ENCODE measurements at places on chromosomes 7 and 10.
A peak's percentile ranks its signal among the peaks of the same experiment; 100 is the strongest.

- no peak for DNase-seq
Observed at GRCh38 chr7:148304456-148304855, 286.1 kb upstream of the C7orf33 start.

GRCh38 chr10:81108516-81109199 is 571.0 kb downstream of the SH2D4B start:
- DNase-seq, result no peak

DNA sequence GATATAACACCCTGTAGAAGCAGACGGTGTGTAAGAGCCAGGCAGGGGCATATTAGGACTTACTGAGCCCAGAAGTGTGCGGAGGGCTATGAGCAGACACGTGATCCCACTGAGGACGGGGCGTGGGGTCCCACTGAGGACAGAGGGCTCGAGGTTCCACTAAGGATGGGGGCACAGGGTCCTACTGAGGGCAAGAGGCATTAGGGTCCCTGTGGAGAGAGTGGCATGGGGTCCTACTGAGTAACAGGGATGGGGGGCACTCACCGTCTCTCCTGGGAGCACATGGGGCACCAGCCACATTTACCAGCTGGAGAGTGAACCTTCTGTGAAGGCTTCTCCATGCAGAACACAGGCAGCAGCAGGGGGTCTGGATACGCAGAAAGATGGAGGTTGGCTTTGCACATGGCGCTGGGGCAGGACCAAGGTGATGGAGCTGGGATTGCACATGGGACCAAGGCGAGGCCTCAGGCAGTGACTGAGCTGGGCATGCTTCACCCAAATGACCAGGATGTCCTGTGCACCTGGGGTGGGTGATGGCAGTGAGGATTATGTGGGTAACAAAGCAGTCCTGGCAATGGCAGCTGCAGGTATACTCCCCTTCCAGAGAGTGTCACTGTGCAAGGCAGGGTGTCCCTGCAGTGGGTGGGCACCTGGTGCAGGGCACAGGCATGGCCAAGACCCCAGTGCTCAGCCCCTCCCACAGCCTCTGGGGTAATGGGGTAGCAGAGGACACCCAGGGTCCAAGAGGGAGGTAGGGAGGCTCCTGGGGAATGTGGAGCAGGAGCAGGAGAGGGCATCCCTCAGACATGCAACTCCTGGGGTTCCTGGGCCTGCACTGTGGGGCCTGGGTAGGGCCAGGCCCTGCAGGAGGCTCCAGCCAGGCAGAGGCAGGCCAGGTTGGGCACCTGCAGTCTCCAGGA is 278.1 kb downstream of the TCERG1L start:
- no peak for DNase-seq

GRCh38 chr10:75525646-75526045 is 94.2 kb downstream of the LRMDA start:
- no peak for DNase-seq

DNA sequence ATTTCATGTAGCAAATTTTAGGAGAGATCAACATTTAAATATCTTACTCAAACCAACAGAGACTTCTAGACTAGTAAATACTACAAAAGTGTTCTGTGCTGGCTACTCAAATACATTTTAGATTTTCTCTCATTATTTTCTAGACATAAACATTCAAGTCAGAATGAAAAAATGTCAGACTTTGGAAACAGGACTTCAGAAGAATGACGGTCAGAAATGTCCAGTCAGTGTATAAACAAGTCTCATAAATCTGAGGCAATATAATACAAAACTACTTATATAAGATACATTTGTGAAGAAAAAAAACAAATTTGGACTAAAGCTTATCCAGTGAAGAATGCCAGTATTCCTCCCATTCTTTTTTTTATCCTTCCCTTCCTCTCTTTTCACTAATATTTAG is 25.9 kb downstream of the RNLS start:
- no peak for DNase-seq

DNA sequence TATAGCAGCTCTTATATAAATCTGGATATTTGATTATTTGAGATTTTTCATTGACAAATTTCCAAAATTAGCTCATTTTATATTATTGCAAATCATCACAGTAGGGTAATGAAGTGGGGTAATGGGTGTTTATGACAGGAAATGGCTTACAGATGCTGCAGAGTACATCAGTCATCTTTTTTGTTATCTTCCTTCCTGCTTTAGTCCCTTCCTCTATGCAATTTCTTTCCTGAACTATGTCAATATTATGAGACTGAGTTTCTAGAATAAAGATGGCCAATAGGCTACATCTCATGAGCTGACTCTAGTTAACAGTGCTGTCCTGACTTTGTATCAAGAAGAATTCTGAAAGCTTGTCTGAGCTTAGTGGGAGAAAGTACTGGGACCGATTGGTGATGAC is 244.5 kb downstream of the XPNPEP1 start:
- no peak for DNase-seq

DNA sequence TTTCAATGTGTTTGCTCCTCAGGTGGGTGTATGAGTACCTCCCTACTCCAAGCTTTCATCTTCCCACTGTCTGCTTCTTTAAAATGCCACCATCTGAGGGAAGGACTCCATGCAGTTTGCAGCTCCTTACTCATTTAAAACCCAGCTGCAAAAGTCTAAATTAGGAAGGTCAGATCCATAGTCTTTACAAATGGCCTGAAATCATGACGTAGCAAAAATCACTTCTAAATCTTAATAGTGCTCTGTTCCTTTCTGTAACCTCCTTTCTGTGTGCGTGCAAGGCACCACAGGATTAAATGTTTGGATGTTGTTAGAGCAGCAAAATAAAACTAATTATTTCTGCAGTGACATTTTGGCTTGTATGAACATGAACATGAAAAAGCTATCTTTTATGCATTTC is 366.9 kb upstream of the IGFBP3 start:
- DNase-seq, result no peak

- no peak for DNase-seq
Observed at GRCh38 chr7:100827330-100828226, at the start of gene EPHB4. Gene EPHB4 (minus strand): TSS chr7:100827523. CDS start chr7:100827030, 493 bp downstream.

GRCh38 chr7:40795607-40796006 is 660.8 kb downstream of the SUGCT start:
- no peak for DNase-seq

- DNase-seq, result no peak
Observed at GRCh38 chr7:67463983-67464382, 467.4 kb downstream of the TYW1 start.

DNA sequence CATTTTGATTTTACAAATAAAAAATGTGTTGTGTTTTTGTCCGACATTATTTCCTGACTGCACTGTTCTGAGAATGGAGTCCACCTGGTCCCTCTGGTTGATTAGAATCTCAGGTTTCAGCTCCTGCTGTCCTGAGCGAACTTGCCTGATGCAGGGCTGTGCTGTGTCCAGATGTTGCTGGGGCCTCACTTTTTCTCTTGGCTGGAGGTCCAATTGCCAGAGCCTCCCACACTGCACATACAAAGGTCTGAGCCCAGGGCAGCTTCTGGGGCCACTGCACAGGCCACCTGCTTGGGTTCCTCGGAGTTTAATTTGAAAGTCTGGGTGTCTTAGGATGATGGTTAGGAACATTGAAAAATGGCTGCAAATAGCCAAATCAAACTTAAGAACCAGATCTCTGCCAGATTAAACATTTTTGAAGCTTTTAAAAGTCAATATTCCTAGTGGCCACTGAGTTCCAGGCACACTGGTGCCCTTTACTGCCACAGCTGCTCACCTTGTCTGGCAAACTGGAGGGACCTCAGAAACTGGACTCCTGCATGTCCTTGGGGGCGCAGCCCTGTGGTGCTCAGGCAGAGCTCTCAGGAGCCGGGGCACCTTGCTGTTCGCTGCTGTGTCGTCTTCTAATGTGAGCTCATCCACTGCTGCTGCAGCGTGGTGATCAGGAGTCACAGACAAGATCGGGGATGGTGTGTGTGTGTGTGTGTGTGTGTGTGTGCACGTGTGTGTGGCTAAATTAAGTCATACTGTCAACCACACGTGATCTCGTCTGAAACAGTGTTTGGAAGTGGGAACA is 75.0 kb downstream of the WDR37 start:
- no peak for DNase-seq

DNA sequence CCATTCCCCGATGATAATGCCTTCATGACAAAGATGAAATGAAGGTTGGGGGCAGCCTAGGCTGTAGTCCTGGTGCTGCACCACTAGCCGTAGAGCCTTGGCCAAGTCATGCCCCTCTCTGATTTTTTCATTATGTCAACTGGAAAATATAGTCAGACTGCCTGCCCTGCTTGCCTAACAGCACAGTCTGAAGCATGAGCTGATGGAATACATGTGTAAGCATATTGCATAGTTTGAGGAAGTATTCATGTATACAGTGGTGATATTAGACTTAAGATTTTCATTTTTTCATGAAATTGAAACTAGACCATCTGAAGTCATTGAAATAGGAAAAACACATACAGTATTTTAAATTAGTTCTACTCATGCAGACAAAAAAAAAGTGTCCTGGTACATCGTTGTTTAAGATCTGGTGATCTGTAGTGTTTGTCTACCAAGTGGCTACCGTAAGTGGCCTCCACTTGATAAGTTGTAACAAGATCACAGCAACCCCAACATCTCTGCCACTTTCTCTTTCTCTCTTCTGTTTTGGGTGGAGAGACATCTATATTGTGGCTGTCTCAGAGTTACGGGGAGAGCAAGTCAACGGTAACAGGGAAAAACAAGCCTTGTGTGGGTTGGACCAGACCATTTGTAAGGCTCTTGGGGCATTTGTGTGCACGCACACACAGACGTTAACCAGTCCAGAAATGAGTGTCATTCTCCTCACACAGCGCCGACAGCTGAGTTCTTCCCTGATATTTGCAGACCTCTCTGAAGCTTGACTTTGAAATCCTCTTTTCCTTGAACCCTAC is 716.6 kb upstream of the GALNT17 start:
- no peak for DNase-seq

- DNase-seq, result no peak
Observed at GRCh38 chr10:78283069-78283682, 249.5 kb downstream of the RPS24 start.

GRCh38 chr7:27095897-27096767 is at the start of gene HOXA1:
Gene HOXA1 (minus strand): TSS chr7:27096000. CDS start chr7:27095912, 88 bp downstream.
- peak; percentile 47 for DNase-seq

- DNase-seq, result no peak
Observed at GRCh38 chr10:12376211-12376610, 26.9 kb downstream of the CAMK1D start.

DNA sequence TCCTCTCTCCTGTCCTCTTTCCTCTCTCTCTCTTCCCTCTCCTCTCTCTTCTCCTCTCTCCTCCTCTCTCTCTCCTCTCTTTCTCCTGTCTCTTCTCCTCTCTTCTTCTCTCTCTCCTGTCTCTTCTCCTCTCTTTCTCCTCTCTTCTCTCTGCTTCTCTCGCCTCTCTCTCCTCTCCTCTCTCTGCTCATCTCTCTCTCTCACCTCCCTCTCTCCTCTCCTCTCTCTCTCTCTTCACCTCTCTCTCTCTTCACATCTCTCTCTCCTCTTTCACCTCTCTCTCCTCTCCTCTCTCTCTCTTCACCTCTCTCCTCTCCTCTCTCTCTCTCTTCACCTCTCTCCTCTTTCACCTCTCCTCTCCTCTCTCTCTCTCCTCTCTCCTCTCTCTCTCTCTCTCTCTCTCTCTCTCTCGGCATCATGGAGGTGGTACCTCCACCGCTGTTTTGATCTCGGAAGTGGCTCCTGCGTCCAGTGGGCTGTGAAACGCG is 30.1 kb downstream of the CFAP46 start:
- no peak for DNase-seq

GRCh38 chr10:1022413-1022812 is 3.2 kb downstream of the IDI2 start:
- no peak for DNase-seq

- no peak for DNase-seq
Observed at GRCh38 chr10:57754803-57755202, 512.9 kb downstream of the IPMK start.

GRCh38 chr7:19404912-19405329 is 259.7 kb upstream of the FERD3L start:
- DNase-seq, result no peak

DNA sequence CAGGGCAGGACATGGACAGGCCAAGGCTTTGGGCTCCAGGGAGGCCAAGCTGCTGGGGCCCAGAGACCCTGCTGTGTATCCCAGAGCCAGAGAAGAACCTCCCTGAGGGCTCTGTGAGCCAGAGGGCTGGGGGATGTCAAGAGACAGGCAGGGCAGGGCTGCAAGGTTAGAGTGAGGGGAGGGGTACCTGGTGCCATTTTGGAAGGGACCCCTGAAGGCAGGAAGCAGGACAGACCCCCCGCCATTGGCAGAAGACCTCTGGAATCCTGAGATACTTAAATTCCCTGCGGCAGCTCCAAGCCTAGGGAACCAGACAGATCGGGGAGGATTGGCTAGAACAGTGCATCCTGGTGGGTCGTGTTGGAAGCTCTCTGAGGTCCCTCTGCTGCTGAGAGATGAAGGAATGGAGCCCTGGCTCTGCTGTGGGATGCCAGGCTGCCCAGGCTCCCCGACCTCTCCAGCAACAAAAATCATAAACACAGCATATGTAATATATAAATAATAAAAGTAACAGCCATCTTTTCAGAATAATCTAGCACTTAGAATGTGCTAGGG is 75.0 kb downstream of the LHPP start:
- no peak for DNase-seq

DNA sequence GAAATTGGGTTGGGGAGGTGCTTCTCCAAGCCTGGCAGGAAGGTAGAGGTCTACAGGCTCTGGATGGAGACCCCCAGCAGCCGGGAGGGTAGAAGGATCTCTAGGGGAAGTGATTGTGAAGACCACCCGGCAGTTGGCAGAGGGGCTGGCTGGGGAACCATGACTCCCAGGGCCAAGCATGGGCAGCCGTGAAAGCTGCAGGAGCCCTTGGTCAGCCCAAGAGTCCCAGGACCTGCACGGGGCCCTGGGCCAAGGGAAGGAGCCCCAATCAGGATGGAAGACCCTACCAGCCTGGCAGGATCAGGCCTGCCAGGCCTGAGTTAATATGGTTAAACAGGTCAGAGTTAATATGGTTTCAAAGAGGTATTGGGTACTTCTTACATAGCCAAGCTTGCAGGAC is 126.3 kb upstream of the NANOS1 start:
- DNase-seq, result no peak

GRCh38 chr7:29126804-29127203 is 19.5 kb downstream of the CPVL start:
- no peak for DNase-seq

- DNase-seq, result no peak
Observed at GRCh38 chr10:86941991-86942421, 15.4 kb downstream of the MMRN2 start.

- DNase-seq, result no peak
Observed at GRCh38 chr10:3542185-3542611, 242.8 kb downstream of the KLF6 start.

DNA sequence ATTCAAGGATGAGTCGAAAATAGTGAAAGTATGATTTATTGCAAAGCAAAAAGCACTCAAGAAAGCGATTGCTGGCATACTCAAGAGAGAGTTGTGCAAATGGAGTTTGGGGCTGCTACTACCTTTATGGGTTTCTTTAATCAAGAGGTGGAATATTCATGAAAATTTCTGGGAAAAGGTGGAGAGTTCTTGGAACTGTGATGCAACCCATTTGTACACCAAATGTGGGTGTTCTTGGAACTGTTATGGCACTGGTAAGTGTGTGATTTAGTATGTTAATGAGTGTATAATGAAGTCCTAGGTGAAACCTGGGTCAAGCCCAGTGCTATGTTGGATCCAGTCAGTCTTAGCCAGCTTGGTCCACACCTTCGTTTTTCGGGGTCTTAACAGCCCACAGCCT is 3.4 kb upstream of the VOPP1 start:
- DNase-seq, result no peak

All from activated T-helper 9 cell treated with anti-CD3 and anti-CD28 coated beads, Interleukin-2, amount 50 U/mL, for 16 hours (primary cell).